ENCODE measurements at places on chromosomes 7 and 10.

DNA sequence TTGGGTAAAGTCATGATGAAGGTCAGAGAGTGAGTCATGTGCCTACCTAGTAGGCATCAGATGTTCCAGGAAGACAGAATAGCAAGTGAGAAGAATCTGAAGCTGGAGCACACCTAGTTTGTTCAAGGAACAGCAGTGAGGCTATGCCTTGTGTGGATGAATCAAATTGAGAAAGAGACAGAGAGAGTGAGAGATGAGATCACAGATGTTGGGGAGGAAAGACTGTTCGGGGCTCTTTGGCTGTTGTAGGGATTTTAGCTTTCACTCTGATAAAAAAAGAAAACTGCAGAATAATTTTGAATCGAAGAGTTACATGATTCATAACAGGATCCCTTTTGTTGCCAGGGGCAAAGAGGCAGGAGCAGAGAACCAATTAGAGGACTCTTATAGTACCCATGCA, 6.3 kb downstream of the LIPF start:
- DNase-seq = peak; percentile 62

- no peak for DNase-seq
Observed at GRCh38 chr10:97723001-97723400, 9.5 kb downstream of the MARVELD1 start.

DNA sequence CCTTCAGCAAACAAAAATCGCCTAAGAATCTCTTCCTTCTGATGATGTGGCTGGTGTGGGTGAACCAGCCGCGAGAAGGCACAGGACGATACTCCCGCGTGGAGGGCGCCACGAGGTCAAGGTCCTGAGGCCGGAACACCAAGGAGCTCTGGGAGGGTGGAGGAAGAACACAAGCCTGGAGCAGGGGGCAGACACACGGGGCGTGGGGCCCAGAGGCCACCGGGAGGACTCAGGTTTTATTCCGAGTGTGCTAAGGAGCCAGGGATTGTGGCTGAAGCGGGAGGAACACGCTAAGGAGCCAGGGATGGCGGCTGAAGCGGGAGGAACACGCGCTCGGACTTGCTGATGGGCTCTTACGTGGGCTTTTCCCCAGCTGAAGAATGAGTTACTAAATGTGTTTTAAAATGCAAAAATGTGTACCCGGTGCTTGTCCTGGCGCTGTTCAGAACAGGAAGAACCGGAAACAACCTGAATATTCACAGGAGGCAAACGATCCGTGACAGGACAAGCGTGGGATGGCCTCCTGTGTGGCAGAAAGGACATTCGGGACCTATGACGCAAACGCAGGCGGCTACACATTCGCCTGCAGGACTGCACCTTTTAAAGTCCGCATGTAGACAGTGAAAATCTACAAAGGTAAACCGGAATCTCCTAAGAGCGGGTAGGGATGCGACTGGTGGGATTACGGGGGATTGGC, 64.0 kb downstream of the MAD1L1 start:
- no peak for DNase-seq

GRCh38 chr10:9230625-9231024, 1176.1 kb downstream of the GATA3 start:
- no peak for DNase-seq

DNA sequence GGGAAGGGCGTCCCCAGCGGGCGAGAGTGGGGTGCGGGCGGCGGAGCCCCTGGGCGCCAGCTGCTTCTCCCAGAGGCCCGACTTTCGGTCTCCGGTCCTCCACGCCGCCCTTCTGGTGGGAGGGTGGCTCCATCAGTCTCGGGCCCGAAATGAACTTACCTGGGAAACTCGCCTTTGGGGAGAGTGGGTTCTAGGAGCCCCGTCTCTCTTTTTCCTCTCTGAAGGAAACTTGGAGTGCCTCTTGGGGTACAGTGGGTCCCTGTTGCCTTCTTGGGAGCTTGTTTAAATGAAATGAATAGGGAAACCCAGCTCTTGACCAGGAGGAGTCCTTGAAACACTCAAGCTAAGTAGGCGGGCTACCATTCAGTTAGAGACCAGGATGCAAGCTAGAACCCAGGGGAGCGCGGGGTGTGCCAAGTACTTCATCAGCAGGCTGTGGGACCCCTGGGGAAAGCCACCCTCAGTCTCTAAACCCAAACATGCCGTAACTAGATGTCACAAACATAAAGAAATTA, 1.3 kb downstream of the SLC26A4 start:
- no peak for DNase-seq

DNA sequence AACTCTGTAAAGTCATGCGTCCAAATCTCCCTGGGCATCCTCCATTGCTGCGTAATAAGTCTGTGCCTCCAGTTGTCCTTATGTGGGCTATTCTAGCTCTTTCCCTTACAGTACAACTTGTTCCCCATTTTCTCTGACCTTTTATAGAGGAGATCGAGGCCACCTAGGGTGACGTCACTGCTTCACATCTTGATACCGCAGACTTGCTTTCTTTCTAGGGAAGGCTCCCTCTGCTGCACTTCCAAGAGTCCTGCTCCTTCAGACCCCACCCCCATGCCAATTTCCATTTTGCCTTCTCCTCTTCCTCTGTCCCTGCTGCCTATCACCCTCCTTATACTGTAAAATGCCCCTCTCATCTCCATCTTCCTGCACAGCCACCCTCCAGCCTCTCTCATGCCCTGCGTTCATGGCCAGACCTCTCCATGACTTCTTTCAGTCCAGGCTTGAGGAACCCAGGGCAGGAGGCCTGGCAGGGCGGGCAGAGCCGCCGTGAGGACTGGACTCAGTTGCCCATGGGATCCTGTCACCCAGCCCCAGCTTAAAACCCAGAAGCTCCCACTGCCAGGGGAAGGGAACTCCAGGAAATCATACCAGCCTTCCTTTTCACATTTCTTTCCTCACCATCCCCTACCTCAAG, 57.5 kb downstream of the CAMK1D start:
- no peak for DNase-seq

- no peak for DNase-seq
Observed at GRCh38 chr10:520402-520787, 169.1 kb downstream of the DIP2C start.

- DNase-seq = no peak
Observed at GRCh38 chr7:271266-272107, 18.5 kb upstream of the FOXL3 start.

DNA sequence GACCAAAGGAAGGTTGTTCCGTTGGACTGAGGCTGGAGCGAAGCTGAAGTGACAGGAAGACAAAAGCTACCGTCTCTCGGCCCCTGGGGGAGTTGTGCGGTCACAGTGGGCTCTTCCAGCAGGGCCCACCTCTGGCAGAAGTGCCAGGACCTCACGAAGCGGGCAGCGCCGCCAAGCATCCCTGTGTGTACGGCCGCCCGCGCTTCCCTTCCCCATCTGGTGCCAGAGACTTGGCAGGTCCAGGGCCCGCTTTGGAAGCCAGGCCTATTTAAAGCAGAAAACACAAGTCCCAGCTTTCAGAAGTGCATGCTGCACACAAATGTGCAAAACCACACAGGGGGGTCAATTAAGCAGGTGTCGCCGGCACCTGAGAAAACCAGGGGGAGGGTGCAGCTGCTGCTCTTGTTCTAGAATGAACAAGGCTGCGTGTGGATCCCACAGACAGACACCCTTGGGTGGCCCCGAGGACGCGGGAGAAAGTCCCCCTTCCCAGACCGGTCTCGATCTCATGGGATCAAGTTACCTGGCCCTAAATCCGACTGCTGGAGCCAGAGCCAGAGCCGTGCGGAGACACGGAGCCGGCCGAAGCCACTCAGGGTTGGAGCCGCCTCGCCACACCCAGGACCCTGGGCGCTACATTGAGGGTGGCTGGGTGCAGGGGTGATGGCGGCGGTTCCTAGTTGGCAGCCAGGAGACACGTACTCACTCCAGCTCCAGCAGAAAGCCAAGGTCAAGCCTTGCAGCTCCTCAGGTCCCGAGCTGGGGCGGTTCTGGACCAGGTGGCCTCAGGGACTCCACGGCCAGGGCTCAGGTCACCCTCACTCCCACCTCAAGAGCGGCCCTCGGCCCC, 51.8 kb upstream of the PPP2R2D start:
- DNase-seq = no peak

DNA sequence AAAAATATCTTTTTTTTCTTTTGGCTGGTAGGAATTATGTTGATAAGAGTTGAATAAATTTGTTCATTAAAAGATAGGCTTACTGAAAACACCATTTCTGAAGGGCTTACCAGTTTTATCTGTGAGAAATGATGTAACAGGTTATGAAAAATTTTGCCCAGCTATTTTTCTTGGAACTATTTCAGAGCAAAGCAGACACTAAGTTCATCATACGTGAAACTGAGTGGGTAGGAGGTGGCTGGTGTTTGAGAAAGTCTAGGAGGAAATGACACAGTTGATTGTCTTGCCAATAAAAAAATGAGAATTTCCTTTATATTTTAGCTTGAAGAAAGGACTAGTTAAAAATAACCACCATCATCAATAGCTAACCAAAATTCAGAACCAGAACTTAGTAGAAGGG, 6.2 kb upstream of the MRC1 start:
- no peak for DNase-seq

DNA sequence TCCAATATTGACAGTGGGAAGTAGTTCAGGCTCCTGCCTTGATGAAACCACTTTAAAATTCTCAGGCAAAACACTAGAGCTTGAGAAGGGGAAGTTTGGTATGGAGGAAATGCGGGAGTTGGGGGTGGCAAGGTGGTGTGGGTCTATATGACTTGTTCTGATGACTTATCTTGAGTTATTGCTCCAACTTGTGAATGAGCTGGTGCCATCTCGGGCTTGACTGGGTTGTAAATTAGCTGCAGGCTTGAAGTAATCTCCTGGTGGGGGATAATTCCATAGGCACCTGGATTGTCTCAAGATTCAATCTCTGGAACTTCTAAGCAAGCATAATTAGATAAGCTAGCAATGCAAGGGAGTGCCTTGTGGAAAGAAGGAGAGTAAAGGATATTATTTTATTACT, 29.0 kb downstream of the MRPL32 start:
- DNase-seq = no peak

DNA sequence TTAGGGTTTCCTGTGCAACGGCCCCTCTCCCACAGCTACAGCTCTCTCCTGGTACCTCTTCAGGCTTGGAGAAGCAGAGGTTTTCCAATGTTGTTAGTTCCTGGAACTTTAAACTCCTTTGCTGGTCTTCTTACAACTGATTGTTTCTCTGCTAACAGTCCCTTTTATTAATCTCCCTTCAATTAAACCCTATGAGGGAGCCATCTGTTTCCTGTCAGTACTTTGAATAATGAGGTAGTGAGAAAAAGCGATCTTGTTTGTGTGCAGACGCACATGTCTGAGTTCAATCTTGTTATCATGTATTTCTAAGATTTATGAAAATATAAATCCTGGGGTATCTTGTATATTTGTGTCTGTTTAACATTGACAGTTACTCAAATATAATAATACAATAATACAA, 102.4 kb downstream of the MDFIC start:
- DNase-seq = no peak

DNA sequence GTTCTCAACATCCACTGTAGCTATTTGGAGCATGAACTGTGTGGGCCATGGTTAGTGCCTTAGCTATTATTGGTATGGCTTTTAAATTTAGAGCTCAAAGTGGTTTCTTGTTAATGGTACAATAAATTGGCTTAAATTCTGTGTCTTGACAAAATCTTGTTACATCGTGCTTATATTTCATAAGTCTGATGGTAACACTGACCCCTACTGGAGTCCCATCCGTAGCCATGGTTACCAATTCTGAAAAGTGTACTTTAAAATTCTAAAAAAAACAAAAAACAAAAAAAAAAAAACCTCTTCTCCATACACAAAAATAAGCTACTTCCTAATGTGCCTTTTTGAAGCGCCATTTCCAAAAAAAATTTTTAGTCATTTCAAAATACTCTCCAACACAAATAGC, 6.4 kb upstream of the RPP30 start:
- DNase-seq = no peak

DNA sequence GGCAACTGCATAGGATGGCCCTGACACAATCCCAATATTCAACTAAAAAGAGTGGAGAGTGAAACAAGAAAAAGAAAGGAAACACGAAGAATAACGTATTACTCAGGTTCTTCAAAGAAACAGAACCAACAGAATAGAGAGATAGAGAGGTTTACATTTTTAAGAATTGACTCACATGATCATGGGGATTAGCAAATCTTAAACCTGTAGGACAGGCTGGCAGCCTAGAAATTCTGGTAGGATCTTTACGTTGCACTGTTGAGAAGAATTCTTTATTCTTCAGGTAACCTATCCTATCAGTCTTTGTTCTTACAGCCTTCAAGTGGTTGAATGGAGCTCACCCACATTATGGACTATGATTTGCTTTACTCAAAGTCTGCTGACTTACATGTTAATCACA, 103.9 kb downstream of the AASS start:
- no peak for DNase-seq

- DNase-seq = peak; percentile 36
Observed at GRCh38 chr10:49679480-49679893, at the start of gene C10orf53. Gene C10orf53, plus strand, starts transcription at chr10:49679651. Its CDS starts 47 bp downstream, at chr10:49679698.

GRCh38 chr10:129854796-129855705, 109.0 kb downstream of the EBF3 start:
- no peak for DNase-seq

DNA sequence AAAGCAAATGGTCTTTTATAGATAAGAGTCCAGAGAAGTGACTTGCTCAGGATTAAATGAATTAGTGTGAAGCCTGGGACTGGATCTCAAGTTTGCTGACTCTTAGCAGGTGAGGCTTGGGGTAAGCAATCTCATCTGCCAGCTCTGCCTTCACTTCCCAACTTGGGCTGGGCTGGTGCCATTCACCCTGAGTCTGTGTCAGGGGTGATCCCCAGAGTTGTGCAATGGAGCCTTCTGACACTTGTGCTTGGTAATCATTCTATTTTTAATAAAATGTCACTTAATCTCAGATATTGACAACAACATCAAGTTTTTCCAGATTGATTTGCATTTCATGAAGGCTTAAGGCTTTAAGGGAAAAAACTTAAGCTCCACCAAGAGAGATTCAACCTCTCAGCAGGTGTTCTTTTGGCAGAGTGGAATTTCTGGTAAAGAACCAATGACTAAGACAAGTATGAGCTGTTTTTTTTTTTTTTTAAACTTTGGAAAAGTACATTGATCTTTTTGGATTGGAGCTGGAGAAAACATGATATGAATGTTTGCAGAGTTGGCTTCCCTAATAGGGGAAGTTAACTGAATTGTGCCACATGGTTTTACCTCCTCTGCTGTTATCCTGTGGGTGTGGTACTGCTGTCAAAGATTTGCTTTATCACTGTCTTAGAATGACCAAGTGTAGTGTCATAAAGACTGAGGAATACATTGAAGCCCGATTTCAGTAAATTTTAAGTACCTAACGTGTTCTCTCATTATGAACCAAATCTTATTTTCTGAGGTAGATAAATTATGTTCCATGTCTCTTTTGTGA, 48.6 kb upstream of the GPR37 start:
- DNase-seq = no peak

DNA sequence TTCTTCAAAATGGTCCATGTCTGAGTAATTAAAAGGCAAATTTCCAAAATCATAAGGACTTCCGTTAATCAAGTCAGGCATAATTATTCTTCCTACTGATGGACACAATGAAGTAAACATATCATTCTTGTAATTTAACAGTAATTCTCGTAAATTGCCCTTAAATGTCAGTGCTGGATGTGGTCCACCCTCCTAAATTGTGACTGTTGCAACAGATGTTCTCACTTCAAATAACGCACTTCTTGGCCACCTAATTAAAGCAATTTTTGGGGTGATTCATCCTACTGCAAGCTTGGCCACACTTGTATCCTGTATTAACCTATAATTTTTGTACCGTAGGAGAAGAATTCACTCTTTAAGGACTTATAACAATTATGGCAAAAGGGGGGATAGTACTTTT, 1.9 kb downstream of the COL1A2 start:
- DNase-seq = no peak

Data from T-helper 1 cell (primary cell).